ENCODE measurements at places on chromosomes 4 and X. TPM values are rescaled to one million over a fixed set of nuclear protein-coding genes. Genes with fewer than 3 reads are reported as not detected.

Gene RHOXF2B
- total RNA-seq, result not detected

Gene VCX3B
- total RNA-seq, result not detected

Gene ADGRG2
- total RNA-seq, result 1.9 TPM

Gene FSTL5
- not detected for total RNA-seq

Gene ITM2A
- 42.2 TPM for total RNA-seq

Gene SPANXN3
- total RNA-seq, result not detected

Gene PDGFRA
- 96.5 TPM for total RNA-seq

Gene OPHN1
- total RNA-seq, result 11.4 TPM

Gene DCHS2
- total RNA-seq, result 1.8 TPM

Gene GAGE12F
- not detected for total RNA-seq

Gene CPZ
- 7.4 TPM for total RNA-seq

Gene CYSLTR1
- 3.8 TPM for total RNA-seq

Gene RGN
- total RNA-seq, result 7.0 TPM

Gene SHROOM4
- 19.3 TPM for total RNA-seq

Gene FRG2
- not detected for total RNA-seq

Gene PALLD
- 239 TPM for total RNA-seq

Gene TMPRSS11F
- not detected for total RNA-seq

Gene P2RY4
- 1.7 TPM for total RNA-seq

Gene ADAM29
- total RNA-seq, result not detected

Gene CXCL3
- not detected for total RNA-seq

Gene SLITRK4
- total RNA-seq, result 0.18 TPM

Gene MAGEB5
- not detected for total RNA-seq

Gene FGA
- 1.2 TPM for total RNA-seq

Gene YY2
- total RNA-seq, result 3.1 TPM

Gene TLL1
- 7.9 TPM for total RNA-seq

Gene SLC7A11
- total RNA-seq, result 19.2 TPM
